Fibroblast of mammary gland (primary cell): ENCODE measurements at places on chromosomes 6 and 20.
A peak's percentile ranks its signal among the peaks of the same experiment; 100 is the strongest.

- DNase-seq: peak; percentile 99
Measured at GRCh38 chr6:3592371-3592941, 135.6 kb upstream of the SLC22A23 start.

- DNase-seq: peak; percentile 43
Measured at GRCh38 chr6:12545619-12546409, 170.8 kb upstream of the PHACTR1 start.

- no peak for DNase-seq
Measured at GRCh38 chr6:22325481-22325880, 28.6 kb upstream of the PRL start.

- peak; percentile 15 for DNase-seq
Measured at GRCh38 chr6:40723967-40724366, 136.8 kb upstream of the LRFN2 start.

DNA sequence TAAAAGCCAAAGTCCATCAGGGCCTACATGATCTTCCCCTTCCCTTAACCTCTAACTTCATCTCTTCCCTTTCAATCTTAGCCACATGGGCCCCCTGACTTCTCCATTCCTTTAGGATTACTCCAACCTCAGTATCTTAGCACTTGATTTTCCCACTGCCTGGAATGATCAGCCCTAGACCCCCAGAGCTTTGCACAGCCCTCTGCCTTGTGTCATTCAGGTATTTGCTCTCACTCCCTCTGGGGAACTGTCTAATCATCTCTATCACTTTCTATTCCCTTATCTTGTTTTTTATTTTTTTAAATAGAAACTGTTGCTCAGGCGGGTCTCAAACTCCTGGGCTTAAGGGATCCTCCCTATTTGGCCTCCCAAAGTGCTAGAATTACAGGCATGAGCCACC is 13.3 kb upstream of the ZNFX1 start:
- DNase-seq: no peak

DNA sequence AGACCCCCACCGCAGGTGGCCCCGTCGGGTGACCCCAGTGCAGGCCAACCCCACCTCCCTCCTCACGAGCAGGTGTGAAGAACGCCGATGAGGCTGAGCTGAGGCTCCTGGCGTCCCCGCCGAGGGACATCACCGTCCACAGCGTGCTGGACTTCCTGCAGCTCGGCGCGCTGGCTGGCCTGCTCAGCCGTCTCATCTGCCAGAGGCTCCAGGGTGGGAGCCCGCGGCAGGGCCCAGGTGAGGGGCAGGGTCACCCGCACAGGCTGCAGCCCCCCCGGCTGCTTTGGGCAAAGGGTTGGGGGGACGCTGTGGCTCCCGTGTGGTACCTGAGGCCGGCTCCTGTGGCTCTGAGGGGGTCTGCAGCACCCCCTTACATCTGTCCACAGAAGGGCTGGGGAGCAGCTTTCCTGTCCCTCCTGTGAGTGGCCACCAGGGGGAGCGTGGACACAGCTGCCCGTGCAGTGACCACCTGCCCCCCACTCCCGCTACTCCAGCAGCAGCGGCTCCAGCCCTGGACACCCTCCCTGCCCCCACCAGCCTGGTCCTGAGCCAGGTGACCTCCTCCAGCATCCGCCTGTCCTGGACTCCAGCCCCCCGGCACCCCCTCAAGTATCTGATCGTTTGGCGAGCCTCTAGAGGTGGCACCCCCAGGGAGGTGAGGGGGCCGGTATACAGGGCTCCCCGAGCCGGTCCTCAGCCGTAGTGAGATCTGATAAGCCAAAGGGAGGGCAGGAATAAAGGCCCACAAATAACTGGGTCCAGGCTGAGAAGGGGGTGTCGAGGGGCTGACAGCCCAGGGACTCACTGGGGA is 16.5 kb downstream of the COL20A1 start:
- DNase-seq: peak; percentile 20

GRCh38 chr20:49279677-49280462 is 2.0 kb upstream of the ZNFX1 start:
- no peak for DNase-seq

- no peak for DNase-seq
Measured at GRCh38 chr20:62928246-62928939, 2.1 kb upstream of the DIDO1 start.
